ENCODE measurements at places on chromosomes 2 and 18.

DNA sequence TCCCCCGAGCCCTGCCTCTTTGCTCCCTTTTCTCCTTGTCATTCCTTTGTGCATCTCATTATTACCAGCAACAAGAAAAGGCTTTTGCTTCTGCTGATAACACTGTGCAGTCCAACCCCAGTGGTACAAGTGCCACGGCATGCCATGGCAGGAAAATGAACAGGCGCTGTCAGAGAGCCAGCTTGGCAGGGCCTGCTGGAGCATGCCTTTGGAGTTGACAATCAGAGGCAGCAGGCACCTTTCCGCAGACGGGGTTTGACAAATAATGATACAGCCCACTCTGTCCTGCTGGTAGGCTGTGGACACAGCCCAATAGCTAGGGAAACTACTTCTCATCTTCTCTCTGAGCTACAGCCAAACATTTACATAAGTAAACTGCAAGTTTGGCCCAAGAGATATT, 243.9 kb upstream of the LRRTM1 start:
- no peak for DNase-seq

DNA sequence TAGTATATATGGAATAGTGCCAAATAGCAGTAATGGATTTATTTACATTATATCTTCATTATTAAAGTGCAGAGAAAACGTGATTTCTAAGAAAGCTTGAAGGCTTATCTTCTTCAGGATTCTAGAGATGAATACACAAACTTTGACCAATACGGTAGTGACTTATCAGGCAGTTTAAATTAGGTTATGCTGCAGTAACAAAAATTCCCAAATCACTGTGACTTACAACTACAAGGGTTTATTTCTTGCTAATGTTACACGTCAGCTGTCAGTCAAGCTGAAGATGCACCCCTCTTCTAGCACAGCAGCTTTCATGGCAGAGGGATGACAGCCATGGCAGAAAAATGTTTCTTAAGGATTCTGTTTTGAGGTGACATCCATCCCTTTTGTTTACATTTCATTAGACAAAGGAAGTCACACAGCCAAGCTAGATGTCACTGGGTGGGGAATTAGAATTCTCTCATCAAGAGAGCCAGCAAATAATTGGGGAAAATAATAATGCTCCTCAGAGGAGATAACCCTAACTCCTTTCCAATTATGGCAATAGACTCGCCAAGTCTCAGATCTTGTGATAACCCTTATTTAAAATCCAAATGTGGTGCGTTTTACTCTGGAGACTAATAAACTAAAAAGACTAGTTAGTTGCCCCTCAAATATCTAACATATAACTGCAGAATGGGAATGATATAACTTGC, 268.3 kb upstream of the CYP26B1 start:
- DNase-seq, result no peak

DNA sequence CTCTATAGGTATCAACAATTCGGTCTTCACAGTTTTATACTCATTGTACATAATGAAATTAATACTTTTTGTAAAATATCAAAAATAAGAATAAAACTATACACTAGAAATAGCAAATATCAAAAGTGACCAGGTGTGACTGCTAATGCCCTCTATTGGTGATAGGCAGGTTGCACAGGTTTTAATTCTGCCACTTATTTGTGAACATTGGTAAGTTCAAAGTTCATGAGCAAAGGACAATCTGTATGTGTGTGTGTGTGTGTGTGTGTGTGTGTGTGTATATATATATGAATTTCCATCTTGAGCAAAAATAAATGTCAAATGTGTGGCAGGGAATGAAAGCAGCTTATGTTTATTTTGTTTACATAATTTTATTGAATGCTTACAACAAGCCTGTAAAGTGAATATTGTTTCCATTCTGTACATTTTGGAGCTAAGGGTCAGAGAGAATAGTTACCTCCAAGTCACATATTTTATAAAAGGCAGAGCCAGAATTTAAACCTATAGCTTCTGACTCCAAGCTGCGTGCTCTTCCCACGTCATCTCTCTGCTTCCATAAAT, 537.4 kb downstream of the CPS1 start:
- no peak for DNase-seq

DNA sequence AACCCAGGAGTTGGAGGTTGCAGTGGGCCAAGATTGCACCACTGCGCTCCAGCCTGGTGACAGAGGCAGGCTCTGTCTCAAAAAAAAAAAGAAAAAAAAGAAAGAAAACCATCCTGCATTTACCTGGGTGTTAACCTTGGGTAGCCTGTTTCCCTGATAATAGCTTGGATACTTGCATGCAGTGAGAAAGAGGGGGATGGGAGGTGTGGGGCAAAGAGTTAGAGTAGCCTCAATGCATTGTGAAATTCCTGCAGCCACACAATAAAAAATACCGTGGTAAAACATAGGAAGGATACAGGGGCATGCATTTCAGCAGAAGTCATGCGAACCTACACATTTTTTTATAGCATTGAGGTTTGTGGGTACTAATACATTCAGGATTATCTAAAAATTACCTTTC, 76.6 kb upstream of the ZNF516 start:
- no peak for DNase-seq

- DNase-seq, result no peak
These were observed 512.9 kb upstream of the ID2 start for GRCh38 chr2:8168876-8169424.

GRCh38 chr2:169493360-169493759, 14.1 kb downstream of the BBS5 start:
- DNase-seq, result no peak

DNA sequence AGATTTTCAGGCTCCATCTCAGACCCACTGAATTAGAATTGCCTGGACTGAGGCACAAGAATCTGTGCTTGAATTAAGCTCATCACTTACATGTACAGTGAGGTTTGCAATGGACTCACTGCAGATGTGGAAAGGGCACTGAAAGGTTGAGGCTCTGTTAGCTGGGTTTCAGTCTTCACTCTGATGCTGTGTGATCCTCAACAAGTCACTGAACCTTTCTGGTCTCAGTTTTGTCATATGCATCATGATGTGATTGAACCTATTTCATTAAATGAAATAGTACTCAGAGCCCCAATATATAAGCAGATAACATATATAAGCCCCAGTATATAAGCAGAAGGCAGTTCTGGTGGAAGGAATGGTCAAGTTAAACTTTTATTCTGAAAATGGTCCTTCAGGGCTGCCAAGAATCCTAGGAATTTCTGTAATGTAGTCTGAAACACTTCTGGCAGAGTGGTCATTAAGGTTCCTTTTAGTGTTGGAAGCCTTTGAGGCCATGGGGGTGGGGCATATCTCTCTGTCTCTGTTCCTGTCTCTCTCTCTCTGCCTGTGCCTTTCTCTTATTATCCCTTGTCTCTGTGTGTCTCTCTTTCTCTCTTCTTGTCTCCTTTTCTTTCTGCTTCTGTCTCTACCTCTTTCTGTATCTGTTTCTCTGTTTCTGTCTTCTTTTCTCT, 110.4 kb downstream of the ADCYAP1 start:
- no peak for DNase-seq

DNA sequence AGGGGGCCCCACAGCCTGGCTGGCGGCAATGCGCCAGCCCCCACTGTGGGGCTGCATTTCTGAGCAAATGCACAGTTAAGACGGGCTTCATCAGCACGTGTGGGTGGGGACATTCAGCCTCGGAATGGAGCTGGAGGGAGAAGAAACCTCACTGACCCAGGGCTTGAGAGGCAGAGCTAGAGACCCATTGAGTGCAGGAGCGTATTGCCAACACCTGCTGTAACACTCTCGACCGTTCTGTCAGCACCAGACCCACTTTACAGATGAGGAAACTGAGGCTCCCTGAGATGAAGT, 200.9 kb upstream of the RAB6C start:
- DNase-seq, result no peak

DNA sequence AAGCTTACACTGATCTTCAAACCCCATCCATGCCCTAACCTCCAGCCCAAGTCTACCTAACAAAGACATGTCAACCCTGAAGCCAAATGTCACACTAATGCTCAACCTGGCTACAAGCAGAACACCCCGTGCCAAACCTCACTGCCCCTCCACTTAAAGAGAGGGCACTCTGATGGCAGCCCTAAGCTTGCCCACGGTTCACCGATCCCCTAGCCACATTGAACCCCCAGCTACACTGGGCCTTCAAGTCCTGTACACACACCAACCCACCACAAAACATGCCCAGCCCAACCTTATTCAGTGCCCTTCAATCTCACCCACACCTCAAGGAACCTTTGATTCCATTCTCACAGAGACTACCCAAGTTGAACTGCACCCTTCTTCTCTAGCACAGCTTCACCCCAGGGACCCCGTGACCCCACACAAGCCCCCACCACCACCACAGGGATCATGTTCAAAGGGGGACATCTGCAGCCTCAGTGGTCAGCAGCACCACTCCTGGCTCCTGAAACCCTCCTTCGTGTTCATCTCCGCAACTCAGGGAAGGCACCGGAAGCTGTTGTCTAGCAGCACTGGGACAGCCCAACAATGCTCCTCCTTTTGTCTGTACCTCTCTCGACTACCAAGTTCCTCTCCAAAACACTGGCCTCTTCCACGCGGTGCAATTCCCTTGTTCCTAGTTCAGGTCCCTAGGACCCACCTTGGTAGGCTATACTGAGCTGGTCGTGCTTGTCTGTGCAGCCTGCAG, 218.8 kb downstream of the CYP26B1 start:
- DNase-seq, result no peak

- DNase-seq, result no peak
These were observed 57.8 kb downstream of the ZBTB7C start for GRCh38 chr18:48351216-48352050.

GRCh38 chr2:234313558-234313957, 183.3 kb downstream of the ARL4C start:
- DNase-seq, result no peak

DNA sequence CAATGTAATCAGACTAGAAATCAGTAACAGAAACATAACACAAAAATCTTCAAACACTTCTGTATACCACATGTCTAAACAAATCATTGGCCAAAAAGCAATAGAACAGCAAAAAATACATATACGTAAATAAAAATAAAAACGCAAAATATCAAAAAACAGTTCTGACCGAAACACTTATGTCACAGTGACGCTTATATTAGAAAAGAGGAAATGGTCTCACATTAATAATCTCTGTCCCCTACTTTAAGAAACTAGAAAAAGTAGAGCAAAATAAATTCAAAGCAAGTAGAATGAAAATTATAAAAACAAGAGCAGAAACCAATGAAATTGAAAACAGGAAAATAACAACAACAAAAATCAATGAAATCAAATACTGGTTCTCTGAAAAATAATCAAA, 41.9 kb downstream of the TMEM131 start:
- no peak for DNase-seq

DNA sequence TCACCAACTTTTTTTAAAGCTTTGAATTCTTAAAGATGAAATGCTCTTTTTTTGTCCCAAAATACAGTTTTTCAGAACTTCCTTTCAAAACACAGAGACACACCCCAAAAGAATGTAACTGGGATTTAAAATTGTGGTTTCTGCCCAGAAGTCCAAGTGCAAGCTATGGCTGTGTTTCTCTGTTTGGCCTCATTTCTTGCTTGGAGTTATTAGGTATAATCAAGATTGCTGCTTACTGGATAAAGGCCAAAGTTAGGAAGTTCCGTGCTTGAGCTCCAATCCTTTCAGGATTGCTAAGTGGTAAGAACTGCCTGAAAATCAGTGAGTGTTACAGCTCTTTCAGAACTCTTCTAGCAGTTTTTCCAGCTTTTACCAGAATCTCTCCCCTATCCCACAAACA, 16.9 kb downstream of the ZBTB7C start:
- DNase-seq, result no peak

- DNase-seq, result no peak
These were observed 298.6 kb downstream of the MEIS1 start for GRCh38 chr2:66733364-66733999.
